ENCODE measurements at places on chromosomes 16 and 17. TPM values are rescaled to one million over a fixed set of nuclear protein-coding genes. Genes with fewer than 3 reads are reported as not detected.
A peak's percentile ranks its signal among the peaks of the same experiment; 100 is the strongest.

GRCh38 chr16:69619514-69619913 lies 53.7 kb downstream of the NFAT5 start:
- DNase-seq = no peak
- H3K36me3 ChIP-seq = peaks cover 2% of the 10 kb centered on the region
- H3K4me3 ChIP-seq = no peak overlapping the region
- H3K27ac ChIP-seq = no peak overlapping the region
- H3K4me1 ChIP-seq = no peaks in the 10 kb centered on the region

GRCh38 chr17:44074231-44074910 lies 3.8 kb downstream of the G6PC3 start:
- peaks cover 22% of the 10 kb centered on the region for H3K4me1 ChIP-seq
- H3K27me3 ChIP-seq = no peaks in the 10 kb centered on the region
- no peak for DNase-seq
- H3K4me3 ChIP-seq = no peak overlapping the region
- peaks cover 34% of the 10 kb centered on the region for H3K36me3 ChIP-seq
- H3K27ac ChIP-seq = no peak overlapping the region

DNA sequence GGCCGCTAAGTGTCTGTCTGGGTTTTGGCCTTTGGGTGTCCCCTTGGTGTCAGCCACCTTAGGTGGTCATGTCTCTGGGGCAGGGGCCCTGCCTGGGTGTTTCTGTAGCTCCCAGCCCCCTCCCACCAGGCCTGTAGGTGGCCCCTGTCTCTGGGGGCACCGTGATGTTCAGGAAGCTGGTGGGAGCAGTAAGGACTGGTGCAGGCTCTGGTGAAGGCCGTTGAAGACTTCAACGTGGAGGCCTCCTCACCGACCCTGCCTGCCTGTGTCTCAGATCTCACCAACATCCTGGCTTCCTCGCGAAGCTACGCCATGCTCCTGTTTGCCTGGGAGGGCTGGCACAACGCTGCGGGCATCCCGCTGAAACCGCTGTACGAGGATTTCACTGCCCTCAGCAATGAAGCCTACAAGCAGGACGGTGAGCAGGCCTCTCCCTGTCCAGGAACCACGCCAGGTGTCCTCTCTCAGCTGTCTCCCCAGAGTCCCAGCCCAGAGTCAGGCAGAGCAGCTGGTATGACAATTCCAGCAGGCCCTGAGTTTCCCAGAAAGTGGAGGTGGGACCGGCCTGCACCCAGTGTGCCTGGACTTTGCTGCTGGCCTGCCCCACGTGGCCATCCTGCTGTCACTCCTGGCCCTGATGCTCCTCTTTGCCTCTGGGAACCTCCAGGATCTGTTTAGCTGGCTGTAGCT lies 2.8 kb downstream of the ACE start:
- H3K4me3 ChIP-seq = no peak overlapping the region
- H3K27ac ChIP-seq = no peak overlapping the region
- peaks cover 11% of the 10 kb centered on the region for H3K27me3 ChIP-seq
- DNase-seq = no peak

- H3K4me1 ChIP-seq = no peaks in the 10 kb centered on the region
- no peak for DNase-seq
- no peak overlapping the region for H3K4me3 ChIP-seq
Measured at GRCh38 chr17:15092762-15093161, 172.4 kb downstream of the PMP22 start.

DNA sequence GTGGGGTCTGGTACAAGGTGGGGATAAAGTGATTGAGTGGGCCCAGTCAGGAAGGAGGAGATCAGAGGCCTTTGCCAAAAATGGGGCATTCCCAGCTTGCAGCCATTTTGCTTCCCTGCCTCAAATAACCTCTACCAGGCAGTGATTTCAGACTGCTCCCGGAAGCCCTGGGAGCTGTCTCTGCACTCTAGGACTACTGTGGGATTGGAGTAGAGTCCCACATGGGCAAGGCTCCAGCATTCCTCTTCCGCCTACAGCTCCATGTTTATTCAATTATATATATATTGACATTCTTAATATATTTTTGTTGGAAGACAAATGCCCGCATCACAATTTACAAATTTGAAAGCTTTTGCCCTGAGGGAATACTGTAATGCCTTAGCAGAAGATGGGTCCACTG lies 13.5 kb downstream of the SUPT6H start:
- H3K36me3 ChIP-seq = peaks cover 92% of the 10 kb centered on the region
- no peak overlapping the region for H3K27ac ChIP-seq
- H3K4me3 ChIP-seq = no peak overlapping the region
- no peaks in the 10 kb centered on the region for H3K27me3 ChIP-seq
- DNase-seq = no peak
- no peaks in the 10 kb centered on the region for H3K4me1 ChIP-seq

DNA sequence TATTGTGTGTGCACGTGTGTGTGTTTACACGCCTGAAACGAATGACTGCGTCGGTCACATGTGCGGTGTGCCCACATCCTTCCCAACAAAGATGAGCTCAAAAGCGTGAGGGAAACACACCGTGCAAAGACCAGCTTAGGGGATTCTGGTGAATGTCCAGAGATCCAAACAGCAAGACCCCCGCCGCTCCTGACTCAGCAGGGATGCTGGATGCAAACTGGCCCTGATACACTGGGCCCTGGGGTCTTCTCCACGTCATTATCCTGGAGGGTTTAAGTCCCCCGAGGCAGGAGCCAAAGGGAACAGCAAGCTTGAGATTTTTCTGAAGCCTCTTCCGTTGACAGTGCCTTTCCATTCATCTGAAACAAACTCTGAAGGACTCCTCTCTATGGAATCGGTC lies 59.2 kb downstream of the TBC1D16 start:
- H3K36me3 ChIP-seq = no peaks in the 10 kb centered on the region
- DNase-seq = no peak
- H3K4me3 ChIP-seq = no peak overlapping the region
- no peaks in the 10 kb centered on the region for H3K4me1 ChIP-seq
- H3K27ac ChIP-seq = no peak overlapping the region

- DNase-seq = no peak
- no peaks in the 10 kb centered on the region for H3K4me1 ChIP-seq
- no peaks in the 10 kb centered on the region for H3K27me3 ChIP-seq
- no peak overlapping the region for H3K27ac ChIP-seq
- H3K36me3 ChIP-seq = no peaks in the 10 kb centered on the region
Measured at GRCh38 chr16:83623892-83624291, 183.9 kb upstream of the HSBP1 start.

GRCh38 chr17:51097708-51098446 lies 22.8 kb downstream of the SPAG9 start:
- H3K27ac ChIP-seq = no peak overlapping the region
- H3K27me3 ChIP-seq = no peaks in the 10 kb centered on the region
- peaks cover 3% of the 10 kb centered on the region for H3K36me3 ChIP-seq
- H3K4me3 ChIP-seq = no peak overlapping the region
- H3K4me1 ChIP-seq = peaks cover 31% of the 10 kb centered on the region

- no peak overlapping the region for H3K4me3 ChIP-seq
- no peaks in the 10 kb centered on the region for H3K36me3 ChIP-seq
- H3K27me3 ChIP-seq = no peaks in the 10 kb centered on the region
- no peaks in the 10 kb centered on the region for H3K4me1 ChIP-seq
- no peak overlapping the region for H3K27ac ChIP-seq
- no peak for DNase-seq
Measured at GRCh38 chr16:60582528-60582927, 1453.7 kb downstream of the CDH8 start.

GRCh38 chr17:30196504-30196903 lies 39.0 kb downstream of the SLC6A4 start:
- H3K4me3 ChIP-seq = no peak overlapping the region
- no peak for DNase-seq
- H3K36me3 ChIP-seq = no peaks in the 10 kb centered on the region
- no peaks in the 10 kb centered on the region for H3K27me3 ChIP-seq
- no peaks in the 10 kb centered on the region for H3K4me1 ChIP-seq

- H3K36me3 ChIP-seq = no peaks in the 10 kb centered on the region
- no peak overlapping the region for H3K27ac ChIP-seq
- no peak overlapping the region for H3K4me3 ChIP-seq
- DNase-seq = no peak
- H3K4me1 ChIP-seq = no peaks in the 10 kb centered on the region
Measured at GRCh38 chr17:73630965-73631595, 13.2 kb downstream of the SDK2 start.

GRCh38 chr16:14338236-14338635 lies 267.1 kb downstream of the MRTFB start:
- no peaks in the 10 kb centered on the region for H3K4me1 ChIP-seq
- H3K4me3 ChIP-seq = no peak overlapping the region
- H3K27me3 ChIP-seq = no peaks in the 10 kb centered on the region
- H3K36me3 ChIP-seq = no peaks in the 10 kb centered on the region

DNA sequence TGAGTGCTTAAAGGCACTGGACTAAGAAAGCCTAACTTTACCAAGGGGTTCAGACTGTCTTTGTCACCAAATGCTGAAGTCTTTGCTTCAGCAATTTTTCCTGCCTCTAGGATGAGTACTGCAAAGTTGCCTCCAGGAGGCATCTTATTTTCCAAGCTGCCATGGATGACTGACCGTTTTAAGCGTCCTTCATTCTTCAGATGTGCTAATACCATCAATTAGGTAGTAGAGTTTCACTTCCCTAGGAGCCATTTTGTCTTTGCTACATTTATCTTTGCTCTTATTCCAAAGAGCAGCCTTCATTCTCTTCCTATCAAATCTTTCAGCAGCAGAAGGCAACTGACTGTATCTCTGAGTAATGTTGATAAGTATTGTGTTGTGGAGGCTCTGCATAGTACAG lies 440.1 kb downstream of the CDH13 start:
- H3K36me3 ChIP-seq = no peaks in the 10 kb centered on the region
- no peaks in the 10 kb centered on the region for H3K27me3 ChIP-seq
- no peak for DNase-seq
- no peak overlapping the region for H3K27ac ChIP-seq
- H3K4me3 ChIP-seq = no peak overlapping the region

- DNase-seq = no peak
- peaks cover 17% of the 10 kb centered on the region for H3K27me3 ChIP-seq
- no peak overlapping the region for H3K4me3 ChIP-seq
- H3K4me1 ChIP-seq = no peaks in the 10 kb centered on the region
Measured at GRCh38 chr16:87052506-87052905, 264.7 kb downstream of the C16orf95 start.

- H3K27ac ChIP-seq = no peak overlapping the region
- peaks cover 51% of the 10 kb centered on the region for H3K36me3 ChIP-seq
- H3K4me1 ChIP-seq = peaks cover 25% of the 10 kb centered on the region
Measured at GRCh38 chr17:77146246-77146632, 5.5 kb downstream of the SEC14L1 start.

DNA sequence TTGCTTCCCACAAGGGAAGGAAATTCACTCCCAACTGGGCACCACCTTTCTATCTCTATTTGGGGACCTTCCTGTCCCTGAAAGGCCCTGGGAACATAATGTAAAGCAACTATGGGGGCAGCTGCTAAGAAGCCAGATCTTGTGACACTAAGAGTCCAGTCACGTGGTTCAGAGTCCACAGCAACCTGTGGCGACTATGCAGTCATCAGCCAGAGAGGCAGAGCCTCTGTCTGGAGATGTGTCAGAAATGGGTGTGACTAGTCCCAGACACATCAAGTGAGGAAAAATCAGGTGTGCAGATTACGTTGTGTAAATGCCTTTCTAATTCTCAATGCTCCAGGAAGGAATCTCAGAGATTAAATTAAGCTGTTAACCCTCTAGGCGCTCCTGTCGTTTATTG lies 26.6 kb upstream of the SKAP1 start:
- H3K4me3 ChIP-seq = peak overlapping the region; percentile 37
- H3K27ac ChIP-seq = no peak overlapping the region
- H3K4me1 ChIP-seq = peaks cover 58% of the 10 kb centered on the region
- no peaks in the 10 kb centered on the region for H3K36me3 ChIP-seq
- no peak for DNase-seq

- H3K36me3 ChIP-seq = no peaks in the 10 kb centered on the region
- H3K4me3 ChIP-seq = no peak overlapping the region
- peaks cover 5% of the 10 kb centered on the region for H3K27me3 ChIP-seq
- H3K4me1 ChIP-seq = peaks cover 24% of the 10 kb centered on the region
- no peak overlapping the region for H3K27ac ChIP-seq
Measured at GRCh38 chr17:3973495-3974137, 9.4 kb upstream of the ATP2A3 start.

DNA sequence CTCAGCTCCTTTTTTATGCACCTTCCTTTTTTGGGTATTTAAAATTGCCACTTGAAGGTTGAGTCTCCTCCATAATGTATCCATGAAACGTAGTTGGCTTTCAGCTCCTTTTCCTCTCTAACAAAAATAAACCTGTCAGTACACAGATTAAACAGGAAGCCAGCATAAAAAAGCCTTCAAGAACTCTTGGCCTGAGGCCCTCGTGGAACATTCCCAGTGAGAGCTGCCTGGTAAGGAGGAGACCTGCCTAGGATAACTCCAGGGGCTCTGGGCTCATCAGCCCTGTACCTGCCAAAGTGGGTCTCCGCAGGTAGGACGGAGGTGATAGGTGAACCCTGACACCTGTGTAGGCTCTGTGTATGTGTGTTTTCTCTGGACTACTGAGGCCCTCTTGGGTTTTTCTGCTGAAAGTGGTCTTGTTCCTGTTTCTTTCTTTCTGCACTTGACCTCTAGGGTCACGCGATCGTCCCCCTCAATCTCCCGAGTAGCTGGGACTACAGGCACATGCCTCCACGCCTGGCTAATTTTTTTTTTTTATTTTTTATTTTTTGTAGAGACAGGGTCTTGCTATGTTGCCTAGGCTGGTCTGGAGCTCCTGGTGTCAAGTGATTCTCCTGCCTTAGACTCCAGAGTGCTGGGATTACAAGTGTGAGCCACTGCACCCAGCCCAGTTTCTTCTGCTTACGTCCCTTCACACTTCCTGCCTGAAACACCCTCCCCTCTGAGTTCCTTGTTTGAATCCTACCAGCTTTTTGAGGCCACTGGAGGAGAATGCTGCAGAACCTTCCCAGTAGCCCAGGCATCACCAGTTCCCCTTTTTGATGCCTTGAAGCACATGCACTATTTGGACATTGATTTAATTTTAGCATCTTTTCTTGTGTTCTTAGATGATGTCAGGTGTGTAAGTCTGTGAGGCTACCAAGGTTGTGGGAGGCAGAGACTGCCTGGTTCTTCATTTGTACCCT lies 9.8 kb downstream of the PGS1 start:
- H3K36me3 ChIP-seq = peaks cover 25% of the 10 kb centered on the region
- H3K27ac ChIP-seq = no peak overlapping the region
- H3K4me3 ChIP-seq = no peak overlapping the region
- no peak for DNase-seq
- H3K27me3 ChIP-seq = no peaks in the 10 kb centered on the region
- H3K4me1 ChIP-seq = peaks cover 68% of the 10 kb centered on the region

The NXPH3 gene
- total RNA-seq = not detected

The HCRT gene
- not detected for total RNA-seq

The LGALS9 gene
- total RNA-seq = 39.8 TPM

The MFSD6L gene
- not detected for total RNA-seq

The FSCN2 gene
- total RNA-seq = 1.0 TPM

The NTN1 gene
- total RNA-seq = 0.08 TPM

The CCDC102A gene
- total RNA-seq = 2.0 TPM

The SLFN14 gene
- total RNA-seq = not detected

The GUCY2D gene
- not detected for total RNA-seq

The KLHL10 gene
- not detected for total RNA-seq

The ACE gene
- total RNA-seq = 7.4 TPM
